ENCODE measurements at places on chromosomes 6 and 20.

- DNase-seq, result no peak
These were observed 55.0 kb upstream of the HLA-A start for GRCh38 chr6:29887330-29887818.

DNA sequence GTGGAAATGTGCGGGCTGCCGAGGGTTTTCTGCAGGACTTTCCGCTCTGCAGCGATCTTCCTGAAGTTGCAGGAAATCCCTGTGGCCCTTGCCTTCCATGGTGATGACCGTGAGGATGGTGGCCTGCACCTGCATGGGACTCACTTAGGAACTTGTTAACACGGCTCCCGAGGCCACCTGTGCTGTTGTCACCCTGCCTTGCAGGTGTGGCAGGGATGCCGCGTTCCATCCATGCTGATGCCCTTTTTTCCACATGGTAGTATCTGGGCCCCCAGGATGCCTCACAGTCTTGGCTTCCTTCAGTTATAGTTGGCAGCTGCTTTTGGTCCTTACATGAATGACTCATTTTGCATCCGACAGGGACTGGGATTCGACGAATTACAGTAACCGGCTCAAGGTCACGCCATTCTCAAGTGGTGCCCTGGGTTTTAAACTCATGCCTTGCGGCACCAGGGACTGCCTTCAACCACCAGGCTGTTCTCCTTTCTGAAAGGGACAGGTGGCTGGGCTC, 37.2 kb downstream of the SYNJ2 start:
- DNase-seq, result no peak

DNA sequence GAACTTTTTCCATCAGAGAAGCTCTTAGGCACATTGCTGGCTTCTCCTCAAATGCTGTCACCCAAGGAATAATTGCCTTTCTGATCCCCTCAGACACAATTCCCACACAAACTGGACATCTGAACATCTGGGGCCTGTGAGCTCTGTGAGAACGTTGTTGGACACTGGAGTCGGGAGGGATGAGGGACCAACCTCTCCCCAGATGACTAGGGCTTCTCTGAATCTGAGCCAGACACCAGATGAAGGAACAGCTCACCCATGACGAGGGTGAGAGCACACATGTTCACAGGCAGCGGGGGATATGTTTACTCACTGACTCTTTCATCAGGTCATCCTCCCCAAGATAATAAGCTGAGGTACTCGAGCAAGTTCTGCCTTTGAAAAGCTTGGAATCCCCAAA, 283.9 kb upstream of the SUPT3H start:
- no peak for DNase-seq

DNA sequence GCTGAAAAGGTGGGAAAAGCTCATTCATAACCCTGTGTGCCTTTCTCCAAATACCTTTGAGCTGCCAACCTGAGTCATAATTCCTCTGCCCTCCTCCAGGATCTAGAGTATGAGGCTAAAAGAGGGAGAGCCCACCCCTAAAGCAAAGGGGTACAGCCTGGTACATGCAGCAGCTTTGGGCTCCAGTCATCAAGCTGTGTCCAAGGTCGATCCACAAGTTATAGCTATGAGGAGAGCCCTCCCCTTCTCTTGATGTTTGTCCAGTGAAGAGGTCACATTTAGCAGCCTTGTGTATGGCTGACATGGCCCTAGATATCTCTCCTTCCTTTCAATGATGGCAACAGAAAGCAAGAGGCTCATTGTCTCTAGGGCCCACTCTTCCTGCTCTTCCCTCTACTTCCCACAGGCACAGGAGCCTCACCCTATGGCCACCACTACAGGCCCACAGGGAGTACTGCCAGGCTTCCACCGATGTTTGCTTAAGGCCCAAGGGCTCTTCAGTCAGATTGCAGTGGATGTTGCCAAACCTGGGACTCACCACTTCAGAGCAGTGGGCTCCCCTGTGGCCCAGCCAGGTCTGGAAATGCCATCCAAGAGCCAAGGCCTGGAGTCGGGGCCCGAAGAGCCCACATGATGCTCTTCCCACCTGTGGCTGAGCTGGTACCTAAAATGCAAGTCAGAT, 176.8 kb downstream of the CD83 start:
- no peak for DNase-seq

- no peak for DNase-seq
These were observed 164.1 kb upstream of the SALL4 start for GRCh38 chr20:51966296-51966971.

- no peak for DNase-seq
These were observed 4.1 kb downstream of the RNF8 start for GRCh38 chr6:37357860-37358259.

GRCh38 chr6:80467408-80467807, 360.9 kb downstream of the BCKDHB start:
- no peak for DNase-seq

- no peak for DNase-seq
These were observed 194.5 kb upstream of the KHDRBS2 start for GRCh38 chr6:62480544-62480943.

DNA sequence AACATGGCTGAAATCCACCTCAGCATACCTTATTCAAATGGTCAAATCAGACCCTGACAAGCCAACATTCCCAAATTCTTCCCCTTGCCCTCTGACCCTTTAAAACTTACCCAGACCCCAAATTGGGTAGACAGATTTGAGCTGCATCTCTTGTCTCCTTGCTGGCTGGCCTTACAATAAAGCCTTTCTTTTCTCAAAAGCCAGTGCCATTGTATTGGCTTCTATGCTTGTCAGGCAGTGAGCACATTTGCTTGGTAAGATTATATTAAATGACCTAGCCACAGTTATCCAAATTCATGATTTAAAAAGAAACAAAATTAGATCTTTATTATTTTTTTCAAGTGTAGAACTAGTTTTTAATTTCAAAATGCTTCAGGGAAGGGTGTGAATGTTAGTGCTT, 67.8 kb upstream of the FAM83B start:
- no peak for DNase-seq

DNA sequence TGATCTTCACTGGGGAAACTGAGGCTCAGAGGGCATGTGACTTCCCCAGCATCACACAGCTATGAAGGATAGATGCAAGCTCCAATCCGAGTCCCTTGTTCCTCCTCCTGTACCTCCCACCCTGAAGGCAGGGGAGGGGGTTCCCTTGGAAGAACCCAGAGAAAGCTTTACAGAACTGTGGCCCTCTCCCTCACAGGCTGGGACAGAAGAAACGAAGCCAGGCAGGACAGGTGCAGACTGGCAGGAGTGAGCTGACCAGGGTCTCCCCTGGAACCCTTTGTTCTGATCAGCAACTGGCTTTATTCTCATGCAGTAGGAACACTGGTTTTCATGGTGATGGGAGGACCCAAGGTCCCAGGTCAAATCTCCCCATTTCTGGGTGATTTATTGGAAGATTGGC, 90.2 kb downstream of the TMEM242 start:
- no peak for DNase-seq

- no peak for DNase-seq
These were observed 1.7 kb downstream of the TNXB start for GRCh38 chr6:32107406-32107805.

GRCh38 chr20:20547221-20547875, 165.1 kb downstream of the RALGAPA2 start:
- DNase-seq, result no peak

GRCh38 chr20:4794846-4795245, 73.1 kb downstream of the PRND start:
- DNase-seq, result no peak

- no peak for DNase-seq
These were observed 199.2 kb downstream of the CD83 start for GRCh38 chr6:14316651-14317386.

- no peak for DNase-seq
These were observed 98.8 kb downstream of the SASH1 start for GRCh38 chr6:148441454-148441911.

DNA sequence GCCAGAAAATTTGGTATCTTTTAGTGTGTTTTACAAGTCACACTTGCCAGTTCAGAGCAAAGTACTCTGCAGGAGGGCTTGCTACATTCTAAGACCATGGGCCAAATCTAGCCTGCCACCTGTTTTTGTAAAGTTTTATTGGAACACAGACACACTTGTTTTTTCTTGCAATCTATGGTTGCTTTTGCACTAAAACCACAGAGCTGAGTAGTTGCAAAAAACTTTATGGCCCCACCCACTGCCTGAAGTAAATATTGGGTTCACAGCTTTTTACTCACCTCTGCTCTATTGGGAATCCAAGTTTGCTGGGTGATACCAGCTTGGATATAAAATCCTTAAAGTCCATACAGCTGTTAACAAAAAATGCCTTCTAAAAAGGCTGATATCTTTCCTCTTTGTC, 109.0 kb downstream of the ZFP64 start:
- DNase-seq, result no peak

GRCh38 chr6:45697605-45698004, 318.1 kb downstream of the CLIC5 start:
- no peak for DNase-seq

DNA sequence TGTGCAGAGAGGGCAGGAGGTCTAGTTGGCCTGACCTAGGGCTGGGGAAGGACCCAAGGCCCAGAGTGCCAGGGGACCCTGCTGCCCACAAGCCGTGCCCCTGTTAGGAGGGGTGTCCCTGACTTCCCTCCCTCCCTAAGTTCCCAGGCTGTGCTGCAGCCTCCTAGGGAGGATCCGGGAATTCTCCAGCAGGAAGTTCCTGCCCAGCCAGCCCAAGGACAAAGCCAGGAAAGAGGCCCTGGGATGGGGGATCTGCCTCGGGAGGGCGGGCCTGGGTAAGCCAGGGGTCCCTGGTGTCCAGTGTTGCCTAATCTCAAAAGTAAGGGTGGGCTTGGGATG, 9.3 kb upstream of the BAK1 start:
- DNase-seq, result no peak

DNA sequence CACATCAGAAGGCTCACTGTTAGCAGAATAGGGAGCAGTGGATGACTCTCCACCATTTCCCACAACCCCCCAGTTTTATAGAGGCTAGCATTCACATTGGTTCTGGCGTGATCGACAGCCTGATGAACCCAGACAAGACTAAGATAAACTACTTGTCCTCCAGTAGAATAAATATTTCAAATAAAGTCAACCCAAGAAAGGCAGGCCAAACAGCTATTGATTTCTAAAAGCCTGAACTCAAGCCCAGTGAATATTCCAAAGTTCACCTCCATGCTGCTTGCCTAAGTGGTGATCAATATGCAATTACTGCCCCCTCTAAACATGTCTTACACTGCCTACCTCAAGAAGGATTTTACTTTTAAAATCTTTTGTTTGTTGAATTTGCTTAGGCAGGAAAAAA, 104.5 kb downstream of the CTNNBL1 start:
- no peak for DNase-seq
